ENCODE measurements at places on chromosomes 12 and 14. TPM values are rescaled to one million over a fixed set of nuclear protein-coding genes. Genes with fewer than 3 reads are reported as not detected.

MMP14 gene
- 445 TPM for total RNA-seq

KLRC3 gene
- total RNA-seq: 0.39 TPM

MSI1 gene
- 0.78 TPM for total RNA-seq

KRT86 gene
- not detected for total RNA-seq

GSG1 gene
- not detected for total RNA-seq

LTB4R gene
- total RNA-seq: 0.91 TPM

KCNA5 gene
- total RNA-seq: not detected

ADGRD1 gene
- 0.78 TPM for total RNA-seq

MYH6 gene
- not detected for total RNA-seq

All from epithelial cell of alveolus of lung (primary cell).